SJCRH30 (cell line): ENCODE measurements at places on chromosomes 3 and 15. TPM values are rescaled to one million over a fixed set of nuclear protein-coding genes. Genes with fewer than 3 reads are reported as not detected.

DNA sequence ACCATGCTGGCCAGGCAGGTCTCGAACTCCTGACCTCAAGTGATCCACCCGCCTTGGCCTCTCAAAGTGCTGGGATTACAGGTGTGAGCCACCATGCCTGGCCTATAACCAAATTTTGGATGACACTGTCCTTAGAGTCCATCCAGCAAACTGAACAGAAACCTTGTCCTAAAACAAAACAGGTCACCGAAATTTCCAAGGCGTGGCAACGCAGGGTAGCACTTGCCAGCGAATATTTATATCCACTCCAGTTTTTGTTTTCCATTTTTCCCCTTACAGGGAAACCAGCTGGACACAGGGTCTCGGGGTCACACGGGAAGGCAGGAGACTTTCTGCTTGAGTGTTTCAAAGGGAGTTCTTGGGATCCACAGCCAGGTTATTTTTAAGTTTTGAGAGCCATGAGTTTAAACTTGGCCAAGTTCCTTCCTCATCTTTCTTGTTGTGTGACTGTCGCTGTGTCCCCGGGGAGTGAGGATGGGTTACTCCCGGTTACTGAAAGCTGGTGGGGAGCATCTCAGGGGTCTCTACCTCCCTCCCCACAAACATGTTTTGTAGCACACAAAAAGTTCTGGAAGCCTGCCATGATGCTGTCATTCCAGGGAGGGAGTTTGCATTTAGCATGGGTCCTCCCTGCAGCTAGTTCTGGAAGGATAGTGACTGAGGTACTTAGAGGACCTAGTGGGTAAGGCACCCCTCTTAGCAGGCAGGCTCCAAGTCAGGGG, 12.6 kb downstream of the LIMD1 start:
- H3K27ac ChIP-seq = peak overlapping the region; percentile 85
- peaks cover 66% of the 10 kb centered on the region for H3K4me1 ChIP-seq
- H3K27me3 ChIP-seq = no peaks in the 10 kb centered on the region
- peaks cover 3% of the 10 kb centered on the region; the same call in 1 of the 2 replicates for H3K36me3 ChIP-seq
- DNase-seq = no peak

DNA sequence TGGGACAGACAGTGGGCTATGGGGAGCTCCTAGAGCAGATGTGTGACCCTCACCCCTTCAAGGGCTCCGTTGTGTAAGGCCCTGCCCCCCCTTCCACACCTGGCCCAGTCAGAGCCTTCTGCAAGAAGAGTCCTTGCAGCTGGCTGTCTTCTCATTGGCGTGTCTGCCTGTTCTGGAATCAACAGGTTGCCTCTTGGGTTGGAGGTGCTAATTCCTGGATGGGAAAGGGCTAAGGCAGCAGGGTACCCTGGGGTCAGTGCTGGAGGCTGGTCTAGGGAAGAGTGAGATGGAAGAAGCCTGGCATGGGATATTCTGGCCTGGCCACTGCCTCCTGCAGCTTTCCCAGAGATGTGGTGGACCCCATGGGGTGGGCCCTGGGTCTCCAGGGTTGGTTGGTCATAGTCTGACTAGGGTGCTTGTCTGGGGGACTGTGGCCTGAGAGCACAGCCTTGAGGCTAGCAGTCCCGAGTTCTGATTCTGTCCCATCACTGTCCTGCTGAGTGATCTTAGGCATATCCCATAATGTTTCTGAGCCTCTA, 5.1 kb downstream of the TEX264 start:
- no peaks in the 10 kb centered on the region for H3K36me3 ChIP-seq
- H3K27me3 ChIP-seq = no peaks in the 10 kb centered on the region
- DNase-seq = no peak

DNA sequence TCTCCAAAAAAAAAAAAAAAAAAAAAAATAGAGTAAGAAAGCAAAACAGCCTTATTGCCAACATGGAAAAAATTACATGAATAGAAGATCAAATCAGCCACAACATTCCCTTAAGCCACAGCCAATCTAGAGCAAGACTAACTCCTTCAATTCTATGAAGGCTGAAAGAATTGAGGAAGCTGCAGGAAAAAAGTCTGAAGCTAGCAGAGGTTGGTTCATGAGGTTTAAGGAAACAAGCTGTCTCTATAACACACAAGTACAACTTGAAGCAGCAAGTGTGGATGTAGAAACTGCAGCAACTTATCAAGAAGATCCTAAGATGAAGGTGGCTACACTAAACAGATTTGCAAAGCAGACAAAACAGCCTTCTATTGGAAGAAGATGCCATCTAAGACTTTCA, 9.3 kb downstream of the PARL start:
- no peak overlapping the region for H3K4me3 ChIP-seq
- no peaks in the 10 kb centered on the region for H3K36me3 ChIP-seq
- H3K4me1 ChIP-seq = no peaks in the 10 kb centered on the region
- H3K27ac ChIP-seq = no peak overlapping the region
- no peaks in the 10 kb centered on the region for H3K27me3 ChIP-seq

Gene TRNT1
- total RNA-seq = 26.3 and 34.3 TPM in 2 replicates

Gene C2CD4B
- not detected in 2 replicates for total RNA-seq

Gene SCAANT1
- not detected in 2 replicates for total RNA-seq
